Epithelial cell of alveolus of lung (primary cell): ENCODE measurements at places on chromosomes 12 and 14. TPM values are rescaled to one million over a fixed set of nuclear protein-coding genes. Genes with fewer than 3 reads are reported as not detected.

ACSM4 gene
- not detected in 2 replicates for total RNA-seq

PLA2G1B gene
- total RNA-seq = not detected in 2 replicates

SDR39U1 gene
- 17.5 and 25.7 TPM in 2 replicates for total RNA-seq

VPS37B gene
- 26.6 and 37.0 TPM in 2 replicates for total RNA-seq

C12orf50 gene
- total RNA-seq = not detected in 2 replicates

PLBD1 gene
- 2.8 and 6.6 TPM in 2 replicates for total RNA-seq
